HL-60 (cell line): ENCODE measurements at places on chromosomes 12 and 14.
A peak's percentile ranks its signal among the peaks of the same experiment; 100 is the strongest.

GRCh38 chr12:116353958-116354357 is 76.5 kb upstream of the MED13L start:
- no peak for DNase-seq

DNA sequence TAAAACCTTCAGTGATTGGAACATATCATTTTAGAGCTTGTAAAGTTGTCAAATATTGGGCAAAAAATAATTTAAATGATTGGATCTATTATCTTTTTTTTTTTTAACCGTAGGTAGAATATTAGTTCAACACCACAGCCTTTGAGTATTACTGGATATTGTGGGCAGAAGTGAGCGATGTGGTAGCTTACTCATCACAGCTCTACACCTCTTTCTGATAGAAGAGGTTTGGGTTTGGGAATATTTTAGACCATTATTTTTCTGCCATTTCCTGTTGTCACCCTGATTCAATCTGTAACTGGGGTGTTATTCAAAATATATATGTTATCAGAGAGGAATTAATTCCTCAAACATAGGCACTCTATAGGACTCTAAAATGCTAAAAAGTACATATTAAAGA is 34.8 kb upstream of the SLC38A2 start:
- DNase-seq = no peak

GRCh38 chr14:102256716-102257115 is 48.2 kb downstream of the MOK start:
- DNase-seq = no peak

- DNase-seq = no peak
These were observed 462.6 kb downstream of the NPAS3 start for GRCh38 chr14:33401311-33401710.

- no peak for DNase-seq
These were observed 42.1 kb upstream of the CFAP54 start for GRCh38 chr12:96447256-96447655.

GRCh38 chr12:66541426-66541825 is 137.4 kb downstream of the GRIP1 start:
- no peak for DNase-seq

DNA sequence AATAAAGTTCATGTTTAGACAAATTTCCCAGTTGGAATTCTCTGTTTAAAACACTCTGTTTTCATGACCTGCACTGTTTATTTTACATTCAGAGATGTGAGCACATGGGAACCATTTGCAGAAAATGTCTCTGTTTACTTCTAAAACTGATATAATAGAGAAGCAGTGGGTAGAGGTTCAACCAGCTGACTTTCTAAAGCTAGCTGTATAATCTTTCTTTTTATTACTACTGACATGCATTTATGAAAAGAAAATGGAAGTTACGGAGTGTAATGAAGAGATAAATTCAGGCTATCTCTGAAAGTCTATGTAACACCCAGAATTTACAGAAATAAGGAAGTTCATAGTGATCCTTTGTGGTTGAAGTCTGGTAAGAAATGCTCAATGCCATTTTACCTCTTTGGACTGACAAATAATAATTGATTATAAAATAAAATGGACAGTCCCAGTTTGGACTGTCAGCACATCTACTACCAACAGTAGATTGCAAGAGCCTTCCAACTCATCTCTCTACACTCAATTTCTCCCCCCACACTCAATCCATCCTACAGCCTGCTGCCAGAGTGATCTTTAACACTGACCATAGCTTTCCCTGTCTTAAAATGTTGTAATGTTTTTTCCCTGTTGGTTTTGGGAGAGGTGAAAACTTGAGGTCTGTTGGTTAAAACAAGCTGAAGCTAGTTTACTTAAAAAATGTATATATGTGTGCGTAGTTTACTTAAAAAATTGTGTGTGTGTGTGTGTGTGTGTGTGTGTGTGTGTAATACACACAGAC is 137.4 kb downstream of the AEBP2 start:
- no peak for DNase-seq

- DNase-seq = no peak
These were observed 380.3 kb upstream of the PDE3A start for GRCh38 chr12:19988001-19988400.

DNA sequence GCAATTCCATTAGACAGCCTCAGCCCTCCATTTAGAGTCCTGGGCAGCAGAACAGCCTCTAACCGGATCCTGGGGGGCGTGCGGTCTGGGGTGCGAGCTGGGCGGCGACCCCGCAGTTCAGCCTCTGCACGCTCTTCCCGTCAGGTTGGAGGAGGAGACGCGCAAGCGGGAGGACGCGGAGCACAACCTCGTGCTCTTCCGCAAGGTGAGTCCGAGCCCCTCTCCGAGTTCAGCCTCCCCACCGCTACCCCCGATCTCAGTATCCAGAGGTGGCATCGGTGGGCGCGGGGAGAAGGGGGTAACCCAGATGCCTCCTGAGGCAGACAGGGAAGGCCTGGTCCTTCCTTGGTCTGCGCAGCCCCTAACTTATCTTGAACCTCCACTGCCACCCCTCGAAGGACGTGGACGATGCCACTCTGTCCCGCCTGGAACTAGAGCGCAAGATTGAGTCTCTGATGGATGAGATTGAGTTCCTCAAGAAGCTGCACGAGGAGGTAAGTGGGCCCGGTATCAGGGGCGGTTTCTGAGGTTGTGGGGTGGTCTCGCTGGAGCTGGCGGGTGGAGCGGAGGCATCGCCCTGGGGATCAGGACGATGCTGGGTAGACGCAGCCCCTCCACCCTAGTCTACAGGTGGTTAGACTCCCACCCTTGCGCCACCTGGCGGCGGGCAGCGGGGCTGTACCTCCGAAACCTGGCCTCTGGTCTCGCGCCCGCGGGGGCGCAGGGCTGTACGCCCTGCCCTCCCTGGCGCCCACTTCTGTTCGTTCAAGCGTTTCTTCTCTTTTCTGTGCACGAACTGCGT is 1.3 kb downstream of the PRPH start:
- peak; percentile 43 for DNase-seq

- no peak for DNase-seq
These were observed 5.4 kb upstream of the CEBPE start for GRCh38 chr14:23124337-23124954.

GRCh38 chr12:33703221-33703620 is 263.6 kb upstream of the SYT10 start:
- no peak for DNase-seq

DNA sequence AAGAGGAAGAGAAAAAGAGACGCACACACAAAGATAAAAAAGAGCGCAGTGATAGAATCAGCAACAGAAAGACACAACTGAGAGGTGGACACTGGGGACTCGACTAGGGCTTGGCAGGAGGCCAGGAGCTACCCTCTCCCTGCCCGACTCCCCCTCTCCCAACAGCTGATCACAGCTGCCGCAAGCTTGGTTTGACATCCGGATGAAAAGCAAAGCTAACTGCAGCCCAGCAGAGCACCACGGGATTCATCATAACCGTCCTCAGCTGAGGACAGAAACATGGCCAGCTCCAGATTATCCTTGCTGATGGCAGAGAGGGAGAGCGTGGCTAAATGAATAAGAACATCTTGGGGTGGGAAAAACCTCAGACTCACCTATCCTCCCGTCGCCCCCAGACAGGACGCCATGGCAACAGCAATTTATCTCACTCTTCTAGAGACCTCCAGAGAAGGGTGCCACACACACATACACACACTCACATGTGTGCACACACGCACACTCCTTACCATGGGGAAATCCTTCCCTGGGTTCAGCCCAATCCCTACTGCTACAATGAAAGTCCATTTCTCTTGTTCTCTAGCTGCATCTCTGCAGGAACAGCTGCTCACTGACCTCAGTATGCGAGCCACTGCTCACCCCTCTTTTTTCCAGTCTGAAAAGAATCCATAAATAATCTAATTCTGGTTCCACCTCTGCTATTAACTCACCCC is 135.3 kb downstream of the NTF3 start:
- DNase-seq = no peak

DNA sequence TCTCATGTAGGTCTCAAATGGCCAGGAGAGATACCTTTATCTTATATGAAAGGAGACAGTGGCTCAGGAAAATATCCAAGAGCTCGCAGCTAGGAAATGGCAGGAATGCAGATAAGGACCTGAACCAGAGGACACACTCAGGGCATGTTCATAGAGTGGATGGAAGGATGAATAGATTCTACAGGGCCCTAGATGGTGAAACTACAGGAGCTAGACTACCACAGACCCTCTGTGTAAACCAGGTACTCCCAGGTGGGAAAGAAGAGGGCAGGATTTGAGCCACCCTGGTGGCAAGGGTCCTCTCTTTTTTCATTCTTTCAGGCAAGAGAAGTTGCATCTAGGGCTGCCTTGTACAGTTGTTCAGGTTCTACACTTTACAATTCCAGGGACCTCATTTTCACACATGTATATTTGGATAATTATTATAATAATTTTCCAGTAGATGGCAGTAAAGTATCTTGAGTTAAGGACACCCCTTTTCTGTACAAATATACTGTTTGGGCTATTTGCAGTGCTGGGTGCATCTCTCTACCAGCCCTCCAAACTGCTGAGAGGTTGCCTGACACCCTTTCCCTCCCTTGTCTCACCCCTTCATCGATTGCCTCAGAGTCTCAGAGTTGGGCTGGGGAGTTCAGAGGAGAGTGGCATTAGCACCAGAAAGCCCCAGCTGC is 10.5 kb upstream of the ZDHHC22 start:
- no peak for DNase-seq

DNA sequence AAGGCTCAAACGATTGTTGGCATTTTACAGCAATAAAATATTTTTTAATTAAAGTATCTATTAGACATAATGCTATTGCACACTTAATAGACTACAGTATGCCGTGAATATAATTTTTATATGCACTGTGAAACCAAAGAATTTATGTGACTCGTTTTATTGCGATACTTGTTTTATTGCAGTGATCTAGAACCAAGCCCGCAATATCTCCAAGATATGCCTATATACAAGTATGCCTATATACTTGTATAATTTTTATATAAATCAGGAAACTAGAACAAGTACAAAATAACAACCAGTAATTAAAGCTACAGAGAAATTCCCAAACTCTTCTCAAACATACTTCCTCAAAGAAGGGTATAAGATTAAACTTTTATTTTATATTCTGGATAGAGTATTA is 31.3 kb downstream of the EEA1 start:
- DNase-seq = no peak

DNA sequence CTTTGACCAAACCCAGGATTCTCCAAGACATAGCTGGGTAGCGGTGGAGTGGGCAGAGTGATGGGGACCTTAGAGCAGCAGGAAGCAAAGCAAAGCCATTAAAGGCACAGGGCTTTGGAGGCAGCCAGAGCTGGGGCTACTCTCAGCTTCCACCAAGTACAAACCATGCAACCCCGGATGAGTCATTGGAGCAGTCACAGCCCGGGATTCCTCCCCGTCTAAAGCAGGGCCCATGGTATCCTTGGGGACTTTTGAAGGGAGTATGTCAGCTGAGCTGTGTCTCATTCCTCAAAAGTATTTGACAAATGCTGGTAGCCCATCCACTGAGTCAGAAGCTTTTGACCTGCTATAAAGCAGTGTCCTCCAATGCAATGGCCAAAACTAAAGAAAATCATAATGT is 9.7 kb upstream of the IFI27 start:
- DNase-seq = no peak

- no peak for DNase-seq
These were observed 853 bp downstream of the USP5 start for GRCh38 chr12:6852651-6853354.

GRCh38 chr12:82290415-82290814 is 67.8 kb downstream of the CCDC59 start:
- no peak for DNase-seq

DNA sequence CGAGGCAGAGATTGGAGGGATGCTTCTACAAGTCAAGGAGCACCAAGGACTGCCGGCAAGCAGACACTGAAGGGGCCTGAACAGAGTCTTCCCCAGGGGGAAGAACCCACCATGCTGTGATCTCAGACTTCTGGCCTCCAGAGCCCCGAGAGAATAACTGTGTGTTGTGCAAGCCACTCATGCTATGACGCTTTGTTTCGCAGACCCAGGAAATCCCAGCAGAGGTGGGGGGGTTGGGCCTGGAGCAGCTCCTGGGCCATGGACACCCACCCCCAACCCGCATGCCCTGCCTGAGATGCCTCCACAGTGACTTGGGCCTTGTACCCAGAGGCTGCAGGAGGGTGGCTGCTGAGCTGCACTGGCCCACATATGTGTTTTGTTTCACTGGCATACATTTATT is 31.2 kb downstream of the ARL6IP4 start:
- DNase-seq = no peak

DNA sequence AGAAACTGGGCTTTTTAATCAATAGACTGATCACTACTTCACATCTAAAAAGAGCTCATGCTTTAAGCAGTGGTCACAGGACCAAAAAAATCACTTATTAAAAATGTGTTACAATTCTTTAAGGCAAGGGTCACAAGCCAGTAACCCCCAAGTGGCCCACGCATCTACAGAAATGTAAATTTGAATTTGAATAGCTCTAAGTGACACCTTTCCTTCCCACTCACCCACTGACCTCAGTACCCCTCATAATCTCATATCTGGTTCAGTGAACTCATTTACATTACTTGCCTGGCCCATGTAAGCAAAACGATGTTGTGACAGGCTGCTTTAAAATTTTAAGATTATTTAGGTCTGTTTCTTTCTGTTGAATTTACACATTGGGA is 27.4 kb downstream of the NELL2 start:
- DNase-seq = no peak

DNA sequence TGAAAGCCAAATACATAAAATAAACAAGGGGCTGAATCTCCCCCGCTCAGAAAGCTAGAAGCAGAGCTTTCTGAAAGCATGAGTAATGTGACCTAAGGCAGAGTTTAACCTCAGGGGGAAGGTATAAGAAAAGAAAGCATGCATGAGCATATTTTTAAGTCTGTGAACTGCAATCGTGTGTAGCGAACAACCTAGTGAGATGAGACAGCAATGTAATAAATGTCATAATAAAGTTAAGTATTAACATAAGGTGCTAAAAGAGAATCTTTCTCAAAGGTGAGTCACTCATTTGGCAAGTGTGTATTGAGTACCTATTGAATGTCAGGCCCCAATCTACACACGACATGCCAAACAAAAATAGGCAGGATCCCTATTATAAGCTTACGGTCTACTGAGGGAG is 14.2 kb upstream of the WDR20 start:
- DNase-seq = no peak

- no peak for DNase-seq
These were observed 177.1 kb downstream of the RMST start for GRCh38 chr12:97639702-97640101.
